Aorta (tissue), 5 donors: ENCODE measurements at places on chromosomes 1 and 21. TPM values are rescaled to one million over a fixed set of nuclear protein-coding genes. Genes with fewer than 3 reads are reported as not detected.

Gene REG4
- total RNA-seq = not detected

Gene PTPRC
- 89.9 TPM for total RNA-seq

GRCh38 chr21:28674763-28675162, 317.9 kb downstream of the LTN1 start:
- DNase-seq = no peak

GRCh38 chr21:42906233-42906632, 13.1 kb downstream of the NDUFV3 start:
- no peak for DNase-seq

DNA sequence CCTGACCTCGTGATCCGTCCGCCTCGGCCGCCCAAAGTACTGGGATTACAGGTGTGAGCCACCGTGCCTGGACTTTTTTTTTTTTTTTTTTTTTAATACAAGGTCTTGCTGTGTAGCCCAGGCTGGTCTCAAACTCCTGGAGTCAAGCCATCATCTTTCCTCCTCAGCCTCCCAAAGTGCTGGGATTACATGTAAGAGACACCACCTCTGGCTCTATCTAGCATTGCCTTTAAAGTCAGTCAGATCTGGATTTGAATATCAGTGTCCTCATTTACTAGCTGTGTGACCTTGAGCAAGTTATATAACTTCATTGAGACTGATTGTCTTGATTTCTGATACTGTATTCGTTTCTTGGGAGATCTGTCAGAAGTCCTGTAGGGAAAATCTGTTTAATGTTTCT, 6.6 kb downstream of the MAP3K21 start:
- DNase-seq = no peak

GRCh38 chr1:18532390-18533170, 51.9 kb downstream of the KLHDC7A start:
- no peak for DNase-seq
